Activated T-helper 2 cell treated with anti-CD3 and anti-CD28 coated beads, Interferon-gamma antibody, Interleukin-2, Interleukin-4, amounts not matched to agents 10 μg/mL and 5 μg/mL and 100 μg/mL, durations not matched to agents 14 hours and 24 hours and 36 hours (primary cell): ENCODE measurements at places on chromosomes 3 and 15. TPM values are rescaled to one million over a fixed set of nuclear protein-coding genes. Genes with fewer than 3 reads are reported as not detected.

LXN gene
- total RNA-seq: 25.8 and 27.2 TPM in 2 replicates

DNA sequence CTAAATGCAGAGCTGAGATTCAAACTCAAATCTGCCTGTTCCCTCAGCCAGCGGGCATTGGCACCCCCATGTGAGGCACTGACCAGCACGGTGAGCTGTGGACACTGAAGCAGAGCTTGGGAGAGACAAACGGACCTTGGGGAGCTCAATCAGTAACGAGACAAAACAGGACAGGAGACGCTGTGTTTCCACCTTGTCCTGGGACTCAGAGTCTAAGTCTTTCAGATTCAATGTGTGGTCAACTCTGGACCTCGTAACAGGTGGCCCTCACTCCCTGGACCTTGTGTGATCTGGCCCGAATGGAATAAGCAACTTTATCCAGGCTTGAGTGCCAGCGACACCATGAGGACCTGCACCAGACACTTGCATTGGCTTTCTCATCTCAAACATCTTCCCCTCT is 232.5 kb downstream of the UACA start:
- DNase-seq: no peak

- no peak for DNase-seq
These were observed 602.3 kb upstream of the SUCLG2 start for GRCh38 chr3:68256635-68257223.

ZBTB20 gene
- total RNA-seq: 3.3 and 4.1 TPM in 2 replicates

DNA sequence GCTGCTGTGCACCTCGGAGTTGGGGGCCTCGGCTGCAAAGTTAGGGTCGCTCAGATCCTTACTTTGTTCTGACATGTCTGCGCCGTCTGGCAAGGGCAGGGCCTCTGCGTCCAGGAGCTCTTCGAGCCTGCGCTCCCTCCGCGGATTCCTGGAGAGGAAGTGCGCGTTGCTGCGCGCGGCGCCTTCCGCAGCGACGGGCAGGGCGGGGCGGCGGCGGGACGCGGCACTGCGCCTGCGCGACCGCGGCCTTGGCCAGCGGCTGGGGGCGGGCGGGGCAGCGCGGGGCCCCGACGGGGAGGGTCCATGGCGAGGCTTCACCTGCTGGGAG is at the start of gene NDN:
Gene NDN, minus strand, starts transcription at position 163 of the 328 bp plus-strand sequence. Its CDS starts 88 bp downstream, at position 75.
- DNase-seq: no peak

SLC22A13 gene
- total RNA-seq: 0.51 and 0.78 TPM in 2 replicates

- no peak for DNase-seq
These were observed 52.7 kb upstream of the SPATA12 start for GRCh38 chr3:57007521-57008460.

DNA sequence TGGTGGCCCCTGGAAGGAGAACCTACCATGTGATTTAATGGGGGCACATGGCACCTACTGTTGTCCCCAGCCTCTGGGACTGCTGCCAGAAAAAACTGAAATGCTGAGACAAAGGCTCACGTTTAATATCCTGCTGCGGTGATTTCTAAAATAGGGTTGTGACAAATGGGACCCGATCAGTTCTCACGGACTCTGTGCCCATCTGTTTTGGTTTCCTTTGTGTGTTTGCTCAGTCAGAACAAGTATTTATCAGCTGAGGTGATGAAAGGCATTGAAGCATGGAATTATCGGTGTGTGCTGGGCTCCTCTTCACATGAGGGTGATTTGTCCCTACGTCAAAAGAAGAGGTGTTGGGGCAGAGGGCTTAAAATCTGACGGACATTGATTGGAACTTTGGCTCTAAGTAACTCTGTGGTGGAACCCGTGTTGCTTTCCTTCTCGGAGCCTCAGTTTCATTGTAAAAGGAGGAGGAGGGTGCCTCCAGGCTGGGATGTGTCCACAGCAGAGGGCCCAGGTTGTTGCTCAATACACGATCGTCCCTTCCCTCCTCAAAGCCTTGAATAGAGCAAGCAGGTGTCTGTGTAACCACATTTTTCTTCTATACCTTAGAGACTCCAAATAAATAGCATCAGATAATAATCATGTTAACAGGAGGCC is 283.3 kb upstream of the RGMA start:
- no peak for DNase-seq
